ENCODE measurements at places on chromosomes 12 and 14. TPM values are rescaled to one million over a fixed set of nuclear protein-coding genes. Genes with fewer than 3 reads are reported as not detected.

FAM234B gene
- 11.8 TPM for total RNA-seq

TMEM117 gene
- total RNA-seq = 5.9 TPM

ANKRD33 gene
- total RNA-seq = not detected

TRPV4 gene
- 0.11 TPM for total RNA-seq

FLRT2 gene
- 107 TPM for total RNA-seq

GPN3 gene
- 52.7 TPM for total RNA-seq

KRT72 gene
- total RNA-seq = not detected

ESR2 gene
- 0.46 TPM for total RNA-seq

SLC38A4 gene
- 0.42 TPM for total RNA-seq

PTPRR gene
- 0.22 TPM for total RNA-seq

NGB gene
- total RNA-seq = not detected

POMT2 gene
- 49.5 TPM for total RNA-seq

CELA1 gene
- total RNA-seq = not detected

MOAP1 gene
- 32.4 TPM for total RNA-seq

SELPLG gene
- total RNA-seq = 0.34 TPM

SCARB1 gene
- total RNA-seq = 61.5 TPM

SERPINA10 gene
- not detected for total RNA-seq

DDN gene
- total RNA-seq = 2.9 TPM

PRKD1 gene
- total RNA-seq = 45.7 TPM

WIF1 gene
- total RNA-seq = not detected

SSPN gene
- 10.3 TPM for total RNA-seq

GLIPR1L1 gene
- total RNA-seq = not detected

ZNF664 gene
- total RNA-seq = 135 TPM

CKAP4 gene
- total RNA-seq = 81.8 TPM

Measured in A673 (cell line).